ENCODE measurements at places on chromosomes 1 and 21. TPM values are rescaled to one million over a fixed set of nuclear protein-coding genes. Genes with fewer than 3 reads are reported as not detected.

Gene PBX1
- total RNA-seq = 2.4 TPM

Gene NTRK1
- not detected for total RNA-seq

Gene C1orf226
- total RNA-seq = not detected

Gene KCNQ4
- total RNA-seq = not detected

Gene HES3
- total RNA-seq = not detected

Gene CHI3L1
- not detected for total RNA-seq

Gene KRTAP19-1
- not detected for total RNA-seq

Gene ITSN1
- 25.8 TPM for total RNA-seq
